SK-N-MC (cell line): ENCODE measurements at places on chromosomes 11 and 22.
A peak's percentile ranks its signal among the peaks of the same experiment; 100 is the strongest.

GRCh38 chr11:77087723-77088225, 14.9 kb upstream of the OMP start:
- DNase-seq: no peak

DNA sequence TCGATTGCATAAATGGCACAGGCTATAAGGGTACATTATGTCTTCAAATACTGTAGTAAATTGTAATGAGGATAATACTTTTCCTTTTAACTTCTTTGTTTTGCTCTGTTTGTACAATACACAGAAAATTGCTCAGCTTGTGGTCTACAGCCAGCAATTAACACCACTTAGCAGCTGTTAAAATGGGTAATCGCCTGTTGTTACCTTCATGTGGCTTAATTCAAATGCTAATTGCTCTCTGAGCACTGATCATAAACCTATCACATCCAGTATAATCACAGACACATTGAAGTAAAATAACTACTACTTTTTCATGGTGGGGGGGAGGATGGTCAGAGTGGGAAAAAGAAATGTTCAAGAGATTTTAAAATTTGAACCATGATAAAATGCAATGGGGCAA, 1164.1 kb upstream of the CNTN5 start:
- DNase-seq: no peak

DNA sequence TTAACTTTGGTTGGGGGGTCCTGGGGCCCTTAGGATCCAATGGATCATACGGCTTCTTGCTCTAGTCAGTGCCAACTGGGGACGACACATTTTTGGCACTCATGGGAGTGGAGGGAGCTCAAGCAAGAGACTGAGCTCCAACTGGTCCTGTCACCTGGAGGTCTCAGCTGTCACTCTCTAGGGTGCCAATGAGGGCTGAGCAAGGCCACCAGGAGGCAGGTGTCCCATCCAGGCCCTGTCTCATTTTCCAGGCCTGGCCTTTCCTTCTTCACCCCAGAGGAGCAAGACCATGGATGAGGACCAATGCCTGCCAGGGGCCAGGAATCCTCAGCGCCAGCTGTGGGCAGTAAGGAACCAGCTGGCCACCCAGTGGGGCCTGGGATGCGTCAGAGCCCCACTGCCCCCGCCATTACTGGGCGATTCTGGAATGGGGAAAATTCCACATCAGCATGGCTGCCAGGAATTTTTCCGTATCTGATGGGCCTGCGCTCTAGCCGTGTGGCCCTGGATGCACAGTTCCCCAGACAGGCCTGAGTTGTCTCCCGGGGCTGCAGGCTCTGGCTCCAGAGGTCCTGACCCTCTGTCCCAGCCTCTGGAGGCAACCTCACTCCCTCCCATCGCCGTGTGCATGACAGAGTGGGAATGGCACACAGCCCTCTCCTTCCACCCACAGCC, 669 bp upstream of the GAL3ST1 start:
- no peak for DNase-seq

DNA sequence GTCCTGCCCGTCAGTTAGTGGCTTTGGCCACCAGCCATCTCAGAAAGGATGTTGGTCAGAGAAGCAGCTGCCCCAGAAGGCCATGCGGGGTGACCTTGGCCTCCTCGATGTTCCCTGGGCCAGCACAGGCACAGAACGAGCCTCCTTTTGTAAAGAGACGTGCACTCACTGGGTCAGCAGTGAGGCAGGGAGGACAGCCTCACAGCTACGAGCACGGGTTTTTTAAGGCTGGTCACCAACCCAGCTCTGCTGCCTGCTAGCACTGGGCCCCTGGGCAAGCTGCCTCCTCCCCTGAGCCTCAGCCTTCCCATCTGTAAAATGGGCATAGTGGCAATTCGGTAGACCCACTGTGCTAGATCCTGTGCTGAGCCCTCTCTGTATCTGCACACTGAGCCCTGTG, 10.8 kb downstream of the IGLL1 start:
- DNase-seq: no peak

DNA sequence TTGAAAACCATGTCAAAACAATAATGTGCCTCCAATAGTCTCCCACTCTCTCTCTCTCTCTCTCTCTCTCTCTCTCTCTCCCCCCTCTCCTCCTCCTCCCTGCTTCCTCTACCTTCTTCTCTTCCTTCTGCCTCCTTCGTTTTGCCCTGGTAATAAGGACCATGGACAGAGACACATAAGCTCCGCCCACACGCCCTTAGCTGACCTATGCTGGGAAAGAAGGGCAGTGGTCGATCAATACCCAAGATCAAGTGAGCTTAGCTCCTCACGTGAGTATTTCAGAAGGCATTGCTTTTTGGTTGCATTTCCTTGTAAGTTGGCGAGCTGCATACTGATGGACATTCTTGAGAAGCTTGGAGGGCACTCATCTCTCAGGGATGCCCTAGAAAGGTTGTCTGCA, 194.8 kb downstream of the MIAT start:
- no peak for DNase-seq

DNA sequence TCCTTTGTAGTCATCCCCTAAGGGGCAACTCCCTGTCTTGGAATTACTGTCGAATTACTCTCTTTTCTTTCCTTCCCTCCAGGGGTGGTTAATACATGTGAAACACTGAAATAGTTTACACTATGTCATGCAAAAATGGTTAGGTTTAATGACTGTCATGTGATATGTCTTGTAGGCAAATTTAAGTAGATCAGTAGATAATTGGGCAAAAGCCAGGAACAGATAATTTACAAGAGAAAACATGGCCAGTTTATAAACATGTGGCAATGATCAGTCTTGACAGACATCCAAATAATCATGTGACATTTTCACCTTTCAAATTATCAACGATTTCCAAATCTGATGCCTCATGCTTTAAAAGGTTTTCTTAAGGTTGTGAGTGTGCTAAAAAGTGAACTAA, 3.9 kb downstream of the VWA5A start:
- DNase-seq: no peak

GRCh38 chr11:111387363-111387762, 8.3 kb upstream of the POU2AF1 start:
- no peak for DNase-seq

- no peak for DNase-seq
These were observed 11.4 kb upstream of the ANKK1 start for GRCh38 chr11:113376156-113376555.

DNA sequence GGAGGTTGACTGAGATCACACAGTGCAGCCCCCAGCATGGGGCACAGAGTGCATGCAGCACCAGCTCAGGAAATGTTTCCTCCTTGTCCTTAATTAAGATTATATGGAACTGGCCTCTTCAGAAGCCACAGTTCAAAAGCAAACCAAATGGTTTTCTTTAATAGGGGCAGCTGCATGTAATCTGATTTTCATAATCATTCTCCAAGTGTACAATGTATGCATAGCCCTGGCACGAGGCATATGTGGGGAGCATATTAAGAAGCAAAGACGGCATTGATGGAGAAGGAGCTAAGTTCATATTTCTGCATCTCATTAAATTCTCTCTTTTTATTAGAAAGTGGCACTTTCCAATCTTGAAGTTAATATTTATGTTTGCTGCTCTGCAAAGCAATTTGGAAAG, 9.9 kb upstream of the PARVB start:
- peak; percentile 3 for DNase-seq

DNA sequence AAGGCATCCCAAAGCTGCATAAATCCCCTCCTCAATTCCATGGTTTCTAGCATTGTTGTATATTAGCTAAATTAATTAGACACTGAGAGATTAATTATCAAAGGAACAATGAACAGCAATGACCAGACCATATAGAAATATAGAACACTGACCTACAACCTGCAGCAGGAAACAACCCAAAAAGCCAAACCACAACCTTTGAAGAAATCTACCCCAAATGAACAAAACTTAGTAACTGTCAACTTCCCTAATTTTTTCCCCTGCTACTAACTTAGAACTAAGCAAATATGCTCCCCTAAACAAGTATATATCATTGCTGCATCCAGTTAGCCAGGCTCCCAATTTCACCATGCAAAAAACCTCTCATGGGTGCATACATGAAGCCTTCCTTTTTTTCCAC, 268.0 kb upstream of the ANO3 start:
- no peak for DNase-seq

- DNase-seq: no peak
These were observed 63.9 kb upstream of the LARGE1 start for GRCh38 chr22:33984211-33984610.

DNA sequence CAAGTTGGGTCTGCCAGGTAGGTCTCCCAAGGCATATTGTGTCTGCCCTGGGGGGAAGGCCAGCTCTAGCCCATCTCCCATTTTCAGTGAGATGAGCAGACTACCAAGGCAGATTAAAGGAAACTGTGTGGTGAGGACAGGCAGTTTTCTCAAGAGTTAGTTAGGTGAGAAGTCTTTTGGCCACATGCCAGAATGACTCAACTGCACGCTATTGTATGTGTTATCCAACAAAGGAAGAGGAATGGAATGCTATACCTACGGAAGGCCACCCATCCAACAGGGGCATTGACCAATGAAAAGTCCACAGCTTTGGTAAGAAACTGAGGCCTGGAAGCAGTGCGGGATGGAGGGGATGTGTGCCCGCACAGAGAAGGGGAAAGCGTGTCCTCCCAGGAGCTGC, 941.7 kb downstream of the NTM start:
- no peak for DNase-seq

DNA sequence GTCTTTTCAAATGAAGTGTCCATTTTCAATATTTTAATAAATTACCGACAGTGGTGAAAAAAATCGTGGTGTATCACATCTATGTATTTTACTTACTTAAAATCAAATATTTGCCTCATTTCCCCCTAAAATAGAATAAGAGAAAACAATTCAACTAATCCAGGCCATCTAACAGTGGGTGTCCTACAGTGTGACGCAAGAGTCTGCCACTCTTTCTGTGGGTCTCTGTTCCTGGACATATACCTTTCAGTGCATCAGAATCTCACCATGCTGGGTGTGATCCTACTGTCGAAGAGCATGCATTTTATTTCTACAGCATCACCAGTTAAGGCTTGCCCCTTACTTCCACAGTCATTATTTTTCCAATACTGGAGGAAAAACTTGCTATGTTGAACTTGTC, 111.2 kb downstream of the CD44 start:
- no peak for DNase-seq

- DNase-seq: no peak
These were observed 87.2 kb upstream of the VPREB1 start for GRCh38 chr22:22157348-22157725.

DNA sequence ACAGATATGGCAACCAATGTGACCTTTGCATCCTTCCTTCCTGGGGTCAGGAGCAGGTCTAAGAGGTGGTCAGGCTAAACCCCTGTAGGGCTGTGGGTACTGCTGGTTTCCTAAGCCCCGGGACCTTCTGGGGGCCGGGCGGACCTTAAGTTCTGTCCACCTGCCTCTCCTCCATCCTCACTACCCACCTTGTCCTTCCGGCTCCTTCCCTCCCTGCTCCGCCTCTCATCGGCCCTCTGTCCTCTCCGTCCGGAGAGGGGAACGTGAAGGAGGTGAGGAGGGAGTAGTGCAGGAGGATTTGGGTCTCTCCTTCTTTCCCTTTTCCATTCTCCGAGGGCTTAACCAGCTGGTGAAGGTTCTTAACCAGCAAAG, 28.3 kb upstream of the PARVB start:
- no peak for DNase-seq

GRCh38 chr11:78350646-78351165, 66.9 kb downstream of the GAB2 start:
- DNase-seq: no peak

- DNase-seq: no peak
These were observed 46.8 kb upstream of the SPATA19 start for GRCh38 chr11:133892126-133892525.

GRCh38 chr11:20258376-20258895, 98.2 kb upstream of the DBX1 start:
- no peak for DNase-seq

DNA sequence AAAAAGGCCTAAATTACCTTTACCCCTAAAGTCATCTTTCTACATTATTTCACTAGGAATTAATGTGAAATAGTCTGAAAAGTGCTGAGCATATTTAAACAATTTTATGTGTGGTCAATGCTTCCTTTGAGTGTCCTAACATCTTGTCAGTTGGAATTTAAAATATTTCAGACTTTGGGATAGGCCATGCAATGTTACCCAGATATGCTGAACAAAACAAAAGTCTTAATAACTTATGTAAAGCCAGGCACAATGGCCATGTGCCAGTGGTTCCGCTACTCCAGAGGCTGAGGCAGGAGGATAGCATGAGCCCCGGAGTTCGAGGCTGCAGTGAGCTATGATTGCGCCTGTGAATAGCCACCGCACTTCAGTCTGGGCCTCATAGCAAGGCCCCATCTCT, 137.4 kb downstream of the CADM1 start:
- no peak for DNase-seq

DNA sequence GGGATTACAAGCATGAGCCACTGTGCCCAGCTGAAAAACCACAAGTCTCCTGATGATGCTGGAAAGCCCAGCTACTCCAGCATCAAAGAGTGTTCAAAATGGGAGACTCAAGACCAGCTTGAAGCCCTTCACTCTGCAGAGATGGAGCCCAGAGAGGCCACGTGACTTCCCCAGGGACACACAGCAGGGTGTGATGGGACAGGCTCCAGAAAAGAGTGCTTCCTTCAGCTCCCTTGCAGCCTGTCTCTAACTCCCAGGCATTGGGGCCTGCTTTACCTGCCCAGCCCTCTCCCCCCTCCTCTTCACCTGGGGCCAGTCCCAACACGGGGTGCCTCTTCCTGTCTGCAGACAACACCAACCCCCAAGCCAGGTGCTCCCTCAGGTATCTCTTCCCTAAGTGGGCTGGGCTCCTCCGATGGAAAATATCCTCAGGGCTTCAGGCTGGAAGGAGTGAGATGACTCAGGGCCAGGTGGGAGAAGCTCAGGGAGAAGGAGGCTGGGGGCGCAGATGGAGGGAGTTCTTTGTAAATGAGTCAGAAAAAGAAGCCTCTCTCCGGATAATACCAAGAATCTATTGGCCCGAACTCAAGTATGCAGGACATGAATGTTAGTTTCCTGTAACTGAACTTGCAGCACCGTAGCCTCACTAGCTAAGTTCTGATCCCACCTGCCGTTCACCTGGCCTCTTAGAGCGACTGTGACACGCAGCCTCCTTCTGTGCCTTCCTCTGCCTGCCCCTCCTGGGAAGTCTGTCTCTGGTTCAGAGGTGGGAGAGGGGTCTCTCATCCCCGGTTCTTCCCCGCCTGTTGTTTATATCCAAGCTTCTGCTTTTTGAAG, 326.6 kb downstream of the MN1 start:
- DNase-seq: no peak

DNA sequence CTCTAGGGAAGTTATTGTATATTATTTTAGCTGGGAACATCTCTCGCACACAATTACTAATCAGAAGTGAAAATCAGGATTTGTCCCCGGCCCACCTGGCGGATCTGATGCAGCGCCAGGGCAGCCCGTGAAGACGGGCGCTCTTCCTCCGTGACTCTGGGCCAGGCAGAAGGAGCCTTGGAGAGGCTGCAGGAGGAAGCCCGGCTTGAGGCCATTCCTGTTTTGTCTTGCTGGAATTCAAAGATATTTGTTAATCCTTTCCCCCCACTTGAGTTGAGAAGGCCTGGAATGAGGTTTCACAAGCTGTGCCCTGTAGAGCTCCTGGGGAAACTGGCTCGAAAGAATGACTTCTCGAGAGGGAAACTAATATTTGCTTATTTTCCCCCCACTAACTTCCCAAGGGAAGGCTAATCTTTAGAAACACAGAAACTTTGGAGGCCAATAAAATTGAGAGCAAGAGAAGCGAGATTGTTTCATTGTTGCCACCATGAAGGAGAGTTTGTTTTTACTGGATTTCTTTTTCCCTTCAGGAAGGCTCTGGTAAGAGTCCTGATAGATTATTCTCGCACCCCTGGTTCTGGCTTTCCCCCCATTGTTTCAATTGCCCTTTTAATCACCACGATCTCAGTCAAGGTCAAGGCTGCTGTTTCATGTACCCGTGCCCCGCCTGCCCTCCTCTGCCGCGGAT, 92.8 kb upstream of the SEPTIN5 start:
- no peak for DNase-seq
